T-helper 9 cell (primary cell): ENCODE measurements at places on chromosomes 11 and 22.

DNA sequence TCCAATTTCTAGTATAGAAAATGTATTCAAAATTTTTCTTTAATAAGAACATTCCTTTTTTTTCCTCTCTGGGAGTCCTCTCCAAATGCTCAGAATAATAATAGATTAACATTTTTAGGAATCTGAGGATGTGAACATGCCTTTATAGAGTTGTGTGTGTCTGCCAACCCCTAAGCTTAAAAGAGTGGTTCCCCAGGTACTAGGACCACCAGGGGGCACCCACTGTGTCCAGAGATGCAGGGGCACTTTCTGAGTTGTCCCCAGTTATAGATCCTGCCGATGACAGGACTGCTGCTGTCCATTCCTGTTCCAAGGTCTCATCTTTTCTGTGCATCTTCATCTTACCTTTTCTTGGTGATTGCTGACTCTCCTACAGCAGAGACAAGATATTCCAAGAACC lies 27.0 kb upstream of the MICAL2 start:
- no peak for DNase-seq

GRCh38 chr11:62033191-62034035 lies 66.0 kb upstream of the FTH1 start:
- no peak for DNase-seq

GRCh38 chr11:39247570-39248137 lies 2211.8 kb downstream of the LRRC4C start:
- DNase-seq, result no peak

DNA sequence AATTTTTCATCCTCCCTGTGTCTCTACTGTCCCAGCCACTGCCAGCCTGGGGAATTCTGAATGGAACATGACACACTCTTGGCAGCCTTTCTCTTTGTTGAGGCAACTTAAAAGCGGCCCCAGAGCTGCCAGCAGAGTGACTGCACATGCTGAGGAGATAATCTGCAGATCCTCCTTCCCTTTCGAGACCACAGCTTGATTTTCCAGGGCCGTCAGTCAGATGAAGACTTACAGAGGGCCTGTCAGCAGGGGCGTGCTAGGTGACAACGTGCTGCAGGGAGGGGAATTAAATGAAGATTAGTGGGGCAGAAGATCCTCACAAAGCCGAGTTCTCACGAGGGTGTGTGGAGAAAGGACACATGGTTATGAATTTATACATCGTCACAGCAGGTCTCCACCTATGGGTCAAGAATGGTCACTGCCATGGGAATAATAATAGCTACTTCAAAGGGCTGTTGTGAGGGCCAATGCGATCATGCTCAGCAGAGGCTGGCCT lies 193.5 kb upstream of the PITPNB start:
- no peak for DNase-seq

DNA sequence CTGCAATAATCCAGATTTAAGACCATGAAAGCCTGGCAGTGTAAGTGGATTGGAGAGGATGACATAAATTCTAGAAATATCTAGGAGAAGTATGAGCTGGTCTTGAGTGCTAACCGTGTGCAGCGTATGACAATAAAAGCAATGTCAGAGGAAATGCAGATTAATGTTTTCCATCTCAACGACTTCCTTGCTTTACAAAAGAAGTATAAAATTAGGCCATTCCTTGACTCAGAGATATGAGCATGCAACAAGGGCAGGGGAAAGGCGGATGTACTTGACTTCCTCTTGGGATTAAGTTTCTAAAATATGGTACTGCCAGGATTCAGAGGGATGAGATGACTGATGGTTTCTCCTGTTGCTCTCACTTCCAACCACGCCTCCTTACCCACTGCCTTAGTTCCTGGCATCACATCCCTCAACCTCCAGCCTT lies 32.3 kb downstream of the ADAMTS15 start:
- no peak for DNase-seq

DNA sequence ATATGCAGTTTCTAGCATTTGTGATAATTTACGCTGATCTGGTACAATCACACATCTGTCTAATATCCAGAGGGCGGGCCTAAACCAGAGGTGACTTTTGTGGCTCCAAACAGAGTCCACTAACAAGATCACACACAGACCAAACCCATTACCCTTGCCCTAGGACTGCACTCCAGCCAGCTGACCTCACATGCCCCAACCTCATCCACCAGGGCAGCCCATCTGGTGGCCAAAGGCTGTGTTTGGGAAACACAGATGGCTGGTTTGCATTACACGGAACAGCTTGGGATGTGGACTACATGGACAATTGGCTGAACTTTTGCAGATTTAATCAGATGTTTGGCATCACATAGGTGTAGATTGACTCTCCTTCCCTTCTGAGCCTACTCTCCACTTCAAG lies 228.2 kb downstream of the GRIK4 start:
- DNase-seq, result no peak

- no peak for DNase-seq
Observed at GRCh38 chr11:93783765-93784144, 327 bp upstream of the MED17 start.

- DNase-seq, result no peak
Observed at GRCh38 chr22:29148036-29148435, 57.7 kb upstream of the EMID1 start.

- no peak for DNase-seq
Observed at GRCh38 chr22:27475548-27475897, 326.0 kb downstream of the MN1 start.

DNA sequence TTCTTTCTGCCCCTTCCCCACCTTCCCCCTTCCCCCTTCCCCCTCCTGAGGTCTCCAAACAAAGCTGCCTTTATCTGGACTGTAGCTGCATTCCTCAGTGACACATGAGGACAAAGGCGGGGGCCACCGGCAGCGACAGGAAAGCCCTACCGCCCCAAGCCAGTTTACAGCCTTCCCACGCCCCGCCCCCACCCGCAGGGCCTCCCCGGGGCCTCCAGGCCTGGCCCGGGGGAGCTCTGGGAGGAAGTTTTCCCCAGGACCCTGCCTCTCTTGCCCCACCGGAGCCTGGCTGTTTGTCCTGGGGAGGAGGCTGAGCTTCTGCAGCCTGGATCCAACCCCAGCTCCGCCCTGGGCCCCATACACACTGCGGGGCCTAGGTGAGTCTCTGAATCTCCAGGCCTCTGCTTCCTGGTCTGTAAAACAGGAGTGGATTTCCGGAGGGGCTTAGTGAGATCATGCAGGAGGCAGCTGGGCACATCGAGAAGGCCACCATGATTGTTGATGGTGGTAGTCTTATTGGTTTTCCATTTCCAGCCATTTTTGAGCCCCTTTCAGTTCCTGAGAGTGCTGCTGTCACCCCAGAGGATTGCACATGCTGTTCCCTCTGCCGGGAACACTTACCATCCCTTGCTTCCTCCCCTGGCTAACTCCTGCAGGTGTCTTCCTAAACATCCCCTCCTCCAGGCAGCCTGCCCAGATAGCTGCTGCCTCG lies 130.7 kb downstream of the MN1 start:
- no peak for DNase-seq

DNA sequence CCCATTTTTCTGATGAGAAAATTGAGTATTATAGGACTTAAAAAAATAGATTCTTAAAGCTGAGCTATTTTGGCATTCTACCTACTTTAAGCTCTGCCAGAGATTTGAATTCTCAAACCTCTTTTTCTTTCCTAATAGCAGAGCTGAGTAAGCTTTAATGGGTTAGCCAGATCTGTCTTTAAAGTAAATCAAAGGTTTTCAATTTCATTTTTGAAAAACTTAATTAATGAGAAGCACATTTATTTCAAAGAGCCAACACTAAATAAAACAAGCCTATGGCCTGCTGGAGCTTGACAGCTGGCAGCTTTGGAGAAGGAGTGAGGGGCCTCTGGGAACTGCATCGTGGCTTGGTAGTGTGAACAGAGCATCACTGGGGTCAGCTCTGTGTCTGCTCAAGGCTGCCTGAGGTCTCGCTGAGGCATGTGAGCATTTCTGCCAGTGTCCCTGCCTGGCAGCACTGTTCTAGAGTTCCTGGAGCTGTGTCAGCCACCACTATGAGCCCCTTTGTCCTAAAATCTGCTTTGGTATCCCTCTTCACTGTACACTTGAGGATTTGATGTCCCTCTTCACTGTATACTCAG lies 50.4 kb upstream of the PRSS23 start:
- DNase-seq, result no peak

GRCh38 chr11:77449060-77449521 lies 24.8 kb downstream of the PAK1 start:
- no peak for DNase-seq
